ENCODE measurements at places on chromosomes 7 and 10.

DNA sequence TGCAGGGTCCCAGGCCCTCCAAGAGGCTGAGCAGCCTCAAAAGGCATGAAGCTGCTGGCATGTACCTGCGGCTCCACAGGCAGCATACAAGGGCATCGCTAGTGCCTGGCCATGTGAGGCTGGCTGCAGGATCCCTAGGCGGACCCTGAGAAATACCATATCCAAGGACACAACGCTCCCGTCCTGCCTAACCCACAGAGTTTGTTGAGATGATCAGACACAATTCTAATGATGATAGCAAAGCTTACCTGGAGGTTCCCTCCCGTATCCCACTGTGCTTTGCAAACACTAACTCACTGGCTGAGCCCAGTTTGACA is 17.3 kb downstream of the CLRN3 start:
- no peak for DNase-seq

- no peak for DNase-seq
These were observed 86.2 kb upstream of the DDC start for GRCh38 chr7:50651271-50651989.

DNA sequence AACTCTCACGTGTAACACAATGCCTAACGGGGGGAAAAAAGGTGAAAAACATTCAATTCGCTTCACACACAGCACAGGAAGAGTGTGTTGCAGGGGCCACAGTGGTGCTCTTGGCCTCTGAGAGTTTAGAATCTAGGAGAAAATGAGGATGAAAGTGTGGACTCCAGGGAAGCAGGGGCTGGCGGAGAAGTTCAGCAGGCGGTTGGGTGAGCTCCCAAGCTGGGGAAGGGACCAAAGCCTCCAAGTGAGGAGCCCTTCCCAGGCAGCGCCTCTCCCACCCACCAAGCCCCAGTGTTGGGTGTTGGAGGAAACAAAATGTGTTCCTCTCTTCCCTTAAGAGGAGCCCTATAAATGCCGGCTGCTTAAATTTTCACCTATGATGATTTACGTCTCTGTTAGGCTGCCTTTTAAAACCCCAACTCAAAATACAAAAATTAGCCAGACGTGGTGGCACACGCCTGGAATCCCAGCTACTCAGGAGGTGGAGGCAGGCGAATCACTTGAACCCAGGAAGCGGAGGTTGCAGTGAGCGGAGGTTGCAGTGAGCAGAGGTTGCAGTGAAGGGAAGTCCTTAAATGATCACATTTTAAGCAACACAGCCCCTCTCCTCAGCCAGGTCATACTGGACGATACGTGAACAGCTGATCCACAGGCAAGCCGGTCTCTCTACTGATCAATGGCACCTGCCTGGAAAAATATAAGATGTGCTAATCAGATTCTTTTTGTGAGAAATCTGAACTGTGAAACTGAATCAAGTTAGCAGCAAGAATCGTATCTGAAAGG is 735.2 kb downstream of the PARD3 start:
- no peak for DNase-seq

DNA sequence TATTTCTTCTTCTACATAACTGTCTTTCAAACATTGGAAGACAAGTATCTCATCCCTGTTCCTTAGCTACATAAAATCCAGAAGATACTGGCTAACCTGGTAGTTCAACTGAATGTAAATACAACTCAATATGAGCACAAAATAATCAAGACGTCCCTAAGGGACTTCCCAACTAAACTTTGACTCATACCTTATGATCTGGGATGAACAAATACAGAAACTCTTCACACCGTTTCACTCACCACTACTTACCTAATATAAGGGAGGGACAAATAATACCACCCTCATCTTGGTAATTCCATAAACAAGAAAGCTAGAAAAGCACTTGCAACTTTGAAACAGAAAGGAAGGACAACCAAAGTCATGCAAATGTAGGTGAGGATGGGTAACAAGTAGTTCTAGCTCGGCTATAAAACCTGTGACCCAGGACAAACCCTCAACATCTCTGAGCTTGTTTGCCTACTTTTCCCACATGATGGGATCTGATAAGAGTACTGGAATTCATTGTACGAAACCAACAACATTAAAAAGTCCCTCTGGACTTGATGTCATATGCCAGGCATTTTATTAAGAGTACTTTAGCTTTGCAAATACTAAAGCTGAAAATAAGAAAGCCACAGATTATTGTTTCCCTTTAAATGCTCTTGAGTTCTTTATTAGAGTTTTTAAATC is 121.9 kb downstream of the STRA8 start:
- peak; percentile 88 for DNase-seq

- DNase-seq, result no peak
These were observed 17.1 kb downstream of the MAGI2 start for GRCh38 chr7:79436378-79436777.

DNA sequence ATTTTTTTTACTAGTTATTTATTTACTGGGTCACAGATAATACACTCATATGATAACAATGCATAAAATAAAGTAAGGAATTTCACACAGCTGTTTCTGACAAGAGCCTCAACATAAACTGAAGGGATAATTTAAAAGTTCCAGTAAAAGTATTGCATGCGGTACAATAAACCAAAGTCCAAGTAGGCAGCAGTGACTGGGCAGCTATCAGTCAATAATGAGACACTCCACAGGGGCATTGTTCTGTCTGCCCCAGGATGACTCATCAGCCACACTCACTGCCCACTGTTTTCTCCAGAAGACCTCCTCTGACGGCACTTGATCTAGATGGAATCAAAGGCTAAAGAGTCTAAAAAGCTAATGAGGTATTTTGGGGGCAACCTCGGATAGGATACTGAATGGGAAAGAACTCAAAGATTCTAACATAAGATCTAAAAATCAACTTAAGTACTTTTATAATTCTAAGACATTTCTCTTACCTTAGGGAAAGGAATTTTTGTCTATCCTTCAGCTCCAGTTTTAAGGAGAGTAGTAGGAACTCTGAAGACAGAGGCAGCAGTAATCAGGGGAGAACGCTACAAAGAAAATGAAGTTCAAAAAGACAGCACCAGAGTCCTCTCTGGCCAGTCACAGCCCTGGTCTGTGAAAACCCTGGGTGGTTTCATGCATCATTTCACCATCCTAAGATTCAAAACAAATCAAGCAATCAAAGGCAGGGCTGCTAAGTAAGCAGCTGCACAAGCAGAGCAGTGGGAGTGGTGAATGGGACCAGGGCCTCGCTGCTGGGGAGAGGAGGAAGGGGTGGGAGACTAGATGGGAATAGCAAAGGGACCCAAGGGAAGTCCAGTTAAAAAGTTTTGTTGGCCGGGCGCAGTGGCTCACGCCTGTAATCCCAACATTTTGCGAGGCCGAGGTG is 175.1 kb downstream of the AVL9 start:
- DNase-seq, result no peak

- no peak for DNase-seq
These were observed 35.7 kb downstream of the GSDME start for GRCh38 chr7:24721481-24722001.

- DNase-seq, result no peak
These were observed 151.1 kb upstream of the SHH start for GRCh38 chr7:155963356-155963755.

DNA sequence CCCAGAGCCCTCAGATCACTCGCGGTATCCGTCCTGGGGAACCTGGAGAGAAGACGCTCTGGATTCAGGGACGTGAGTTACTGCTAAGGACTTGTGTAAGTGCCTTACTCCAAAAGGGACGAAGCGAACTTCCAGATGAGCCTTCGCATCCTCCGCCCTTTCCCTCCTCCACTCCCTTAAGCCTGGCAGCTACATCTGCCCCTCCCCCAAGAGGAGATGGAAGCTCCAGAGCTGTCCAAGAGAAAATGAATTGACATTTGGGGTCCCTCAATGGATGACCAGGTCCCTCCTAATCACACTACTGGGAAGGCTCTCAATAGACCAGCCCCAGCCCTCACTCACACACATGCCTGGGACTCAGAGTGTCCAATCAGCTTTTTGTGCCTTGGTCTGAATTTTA is 31.3 kb upstream of the GDF10 start:
- no peak for DNase-seq

DNA sequence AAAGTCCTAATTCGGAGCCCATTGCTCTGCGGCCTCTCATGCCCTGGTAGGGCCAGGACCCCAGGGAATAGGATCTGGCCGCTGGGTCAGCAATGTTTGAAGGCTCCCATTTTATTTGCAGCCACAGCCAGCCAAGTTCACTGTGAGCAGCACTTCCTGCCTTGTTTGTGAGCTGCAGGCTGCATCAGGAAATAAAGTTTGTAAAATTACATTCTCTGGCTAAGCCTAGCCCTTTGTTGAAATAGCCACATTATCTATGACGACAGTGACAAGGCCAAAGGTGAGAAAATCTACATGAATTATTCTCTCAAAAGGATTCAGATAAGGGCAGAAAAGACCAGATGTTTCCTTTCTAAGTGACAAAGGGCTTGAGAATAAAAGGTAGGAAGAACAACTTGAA is 23.7 kb upstream of the ITGB1 start:
- DNase-seq, result no peak
